ENCODE measurements at places on chromosomes 16 and 17.
A peak's percentile ranks its signal among the peaks of the same experiment; 100 is the strongest.

DNA sequence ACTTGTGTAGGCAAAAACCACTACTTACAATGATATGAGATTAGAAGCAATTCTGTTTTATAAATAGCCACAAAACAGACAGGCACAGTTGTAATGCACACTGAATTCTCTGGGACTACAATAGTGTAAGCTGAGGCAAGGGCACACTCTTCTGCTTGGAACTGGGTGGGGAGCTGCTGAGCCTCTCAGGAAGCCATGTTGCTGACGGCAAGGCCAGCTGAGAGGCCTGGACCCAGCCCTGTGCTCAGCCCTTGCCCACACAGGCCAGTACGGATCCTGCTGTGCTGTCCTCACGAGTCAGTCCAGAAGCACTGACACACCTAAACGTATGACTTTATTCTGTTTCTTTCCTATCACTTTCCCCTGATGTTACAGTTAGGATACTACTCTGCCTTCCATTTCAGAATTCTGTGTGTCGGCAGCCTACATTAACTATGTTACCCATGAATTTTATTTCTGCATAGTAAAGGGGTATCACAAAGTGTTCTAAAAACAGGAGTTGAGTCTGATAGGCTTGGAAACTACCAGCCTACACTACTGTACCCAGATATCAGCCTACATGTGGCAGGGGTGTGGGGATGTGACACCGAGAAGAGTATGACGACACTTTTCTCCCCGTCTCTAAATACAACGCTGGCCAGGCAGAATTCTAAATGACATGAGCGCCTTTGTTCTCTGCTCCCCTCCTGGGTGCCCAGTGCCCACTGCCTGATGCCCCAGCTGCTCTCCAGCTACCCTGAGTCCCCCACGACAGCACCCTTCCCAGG, 41.1 kb upstream of the FAAP100 start:
- no peaks in the 10 kb centered on the region for H3K4me1 ChIP-seq
- H3K36me3 ChIP-seq: peaks cover 98% of the 10 kb centered on the region
- no peak for DNase-seq
- no peak overlapping the region for H3K27ac ChIP-seq

DNA sequence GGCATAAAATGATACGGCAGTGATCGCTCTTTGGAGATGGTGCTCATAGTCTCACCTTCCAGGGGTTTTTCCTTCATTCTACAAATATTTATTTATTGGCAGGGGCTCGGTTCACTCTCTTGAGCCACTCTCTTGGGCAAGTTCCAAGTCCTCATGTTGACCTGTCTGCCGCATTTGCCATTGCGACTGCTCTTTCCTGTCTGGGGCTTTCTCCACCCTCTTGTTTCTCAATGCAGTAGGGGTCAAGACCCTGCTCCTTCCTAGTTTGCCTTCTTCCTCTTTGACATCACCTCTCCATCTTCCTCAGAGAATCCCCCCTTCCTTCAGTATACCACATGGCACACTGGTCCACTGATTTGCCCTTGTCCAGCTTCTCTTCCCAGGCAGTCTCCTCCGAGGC, 21.9 kb upstream of the LRRC75A start:
- H3K27ac ChIP-seq: no peak overlapping the region
- peaks cover 2% of the 10 kb centered on the region for H3K4me1 ChIP-seq
- H3K36me3 ChIP-seq: no peaks in the 10 kb centered on the region
- no peak for DNase-seq

DNA sequence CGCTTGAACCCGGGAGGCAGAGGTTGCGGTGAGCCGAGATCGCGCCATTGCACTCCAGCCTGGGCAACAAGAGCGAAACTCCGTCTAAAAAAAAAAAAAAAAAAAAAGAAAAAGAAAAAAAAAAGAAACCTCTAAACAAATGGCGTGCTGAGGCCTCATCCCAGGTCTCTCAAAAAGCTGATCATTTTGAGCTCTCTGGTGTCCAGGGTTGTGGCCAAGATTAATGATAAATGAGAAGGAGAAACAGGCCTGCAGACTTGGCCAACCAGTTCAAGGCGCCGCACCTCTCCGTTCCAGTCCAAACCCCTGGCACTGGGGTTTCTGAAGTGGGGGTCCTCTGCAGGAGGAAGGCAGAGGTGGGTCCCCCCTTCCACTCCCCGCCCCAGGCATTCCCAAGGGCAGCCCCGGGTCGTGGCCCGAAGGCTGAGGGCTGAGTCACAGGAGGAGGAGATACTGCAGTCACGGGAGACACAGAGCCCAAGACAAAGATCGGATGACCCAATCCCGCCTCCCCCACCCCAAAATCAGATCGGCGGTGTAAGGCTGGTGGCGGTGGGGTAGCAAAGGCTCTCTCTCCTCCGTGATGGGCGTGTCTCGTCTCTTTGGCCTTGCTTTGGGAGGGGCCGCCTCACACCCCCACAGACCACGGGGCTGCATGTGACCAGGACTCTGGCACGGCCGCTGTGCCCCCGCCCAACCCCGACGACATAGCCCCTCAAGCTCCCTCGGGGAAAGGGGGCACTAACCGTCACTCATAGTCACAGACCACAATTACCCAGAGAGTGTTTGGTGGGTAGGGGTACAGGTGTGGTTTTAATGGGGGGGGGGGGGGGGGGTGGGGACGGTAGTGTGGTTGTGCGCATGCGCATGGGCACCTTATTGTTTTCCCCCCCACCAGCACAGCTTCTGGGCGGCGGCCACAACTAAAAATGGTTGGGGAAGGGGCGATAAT, 1.1 kb downstream of the VAT1 start:
- peak overlapping the region; percentile 85 for H3K4me3 ChIP-seq
- H3K27me3 ChIP-seq: peaks cover 2% of the 10 kb centered on the region
- peaks cover under 1% of the 10 kb centered on the region for H3K36me3 ChIP-seq

- no peaks in the 10 kb centered on the region for H3K27me3 ChIP-seq
- H3K4me1 ChIP-seq: peaks cover 15% of the 10 kb centered on the region
- no peak for DNase-seq
Measured at GRCh38 chr17:17708816-17709215, 27.6 kb downstream of the RAI1 start.

- no peak overlapping the region for H3K27ac ChIP-seq
- H3K27me3 ChIP-seq: no peaks in the 10 kb centered on the region
- DNase-seq: no peak
- H3K36me3 ChIP-seq: peaks cover 59% of the 10 kb centered on the region
Measured at GRCh38 chr16:75389096-75389690, 44.1 kb downstream of the CFDP1 start.

DNA sequence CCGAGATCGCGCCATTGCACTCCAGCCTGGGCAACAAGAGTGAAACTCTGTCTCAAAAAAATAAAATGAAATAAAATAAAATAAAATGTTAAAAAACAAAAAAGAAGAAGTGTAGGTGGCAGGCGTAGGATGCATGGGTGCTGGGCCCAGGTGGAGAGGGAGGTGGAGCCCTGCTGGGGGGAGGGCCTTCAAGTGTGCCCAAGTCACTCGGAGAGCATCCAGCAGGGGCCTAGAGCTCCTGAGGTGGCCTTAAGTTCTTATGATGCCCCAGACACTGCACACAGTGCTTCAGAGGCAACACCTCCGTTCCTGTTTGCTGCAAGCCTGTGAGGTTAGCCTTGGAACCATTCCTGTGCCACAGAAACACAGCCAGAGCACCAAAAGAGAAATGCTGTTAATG, 23.2 kb downstream of the IL4R start:
- peaks cover 48% of the 10 kb centered on the region for H3K4me1 ChIP-seq
- peaks cover 98% of the 10 kb centered on the region for H3K36me3 ChIP-seq
- no peak overlapping the region for H3K4me3 ChIP-seq
- no peaks in the 10 kb centered on the region for H3K27me3 ChIP-seq

DNA sequence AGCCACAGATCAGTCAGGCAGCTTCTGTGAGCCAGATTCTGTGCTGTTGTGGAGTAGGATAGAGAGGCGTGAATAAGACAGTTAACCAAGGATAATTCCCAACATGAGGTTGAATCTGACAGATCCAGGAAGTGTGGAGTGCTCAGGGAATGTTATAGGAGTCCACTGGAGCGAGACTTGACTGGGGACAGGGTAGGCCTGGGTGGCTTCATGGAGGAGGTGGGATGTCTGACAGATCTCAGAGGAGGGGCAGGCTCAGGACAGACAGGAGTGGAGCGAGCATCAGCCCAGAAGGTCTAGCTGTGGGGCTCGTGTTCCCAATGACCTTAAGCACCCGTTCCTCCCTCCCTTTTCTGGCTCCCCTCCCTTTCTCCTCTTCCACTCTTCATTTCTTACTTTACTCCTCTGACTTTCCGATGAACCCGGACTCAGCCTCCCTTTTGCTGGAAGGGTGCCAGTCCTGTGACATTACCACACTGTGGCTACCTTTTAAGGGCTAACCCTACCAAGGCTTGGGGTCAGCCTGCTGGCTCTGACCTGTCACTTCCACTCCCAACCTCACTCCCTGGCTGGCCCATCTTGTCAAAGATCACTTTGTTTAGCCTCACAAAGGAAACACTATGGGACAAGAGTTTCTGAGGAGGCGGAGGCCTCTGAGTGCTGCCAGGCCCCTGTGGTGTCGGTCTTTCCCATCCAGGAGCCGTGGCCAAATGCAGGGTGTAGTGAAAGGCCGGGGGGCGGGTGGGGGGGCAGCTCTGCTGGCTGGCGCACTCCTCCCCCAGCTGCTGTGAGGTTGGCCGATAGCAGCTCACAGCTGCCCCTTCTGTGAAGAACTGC, 28.5 kb upstream of the EFCAB13 start:
- no peak for DNase-seq
- no peaks in the 10 kb centered on the region for H3K36me3 ChIP-seq
- H3K4me3 ChIP-seq: no peak overlapping the region
- H3K27ac ChIP-seq: no peak overlapping the region
- H3K27me3 ChIP-seq: no peaks in the 10 kb centered on the region

GRCh38 chr17:72034000-72034399, 86.8 kb upstream of the SOX9 start:
- no peak overlapping the region for H3K4me3 ChIP-seq
- H3K27me3 ChIP-seq: peaks cover 14% of the 10 kb centered on the region
- H3K27ac ChIP-seq: no peak overlapping the region
- H3K36me3 ChIP-seq: no peaks in the 10 kb centered on the region
- no peak for DNase-seq
- peaks cover 19% of the 10 kb centered on the region for H3K4me1 ChIP-seq

DNA sequence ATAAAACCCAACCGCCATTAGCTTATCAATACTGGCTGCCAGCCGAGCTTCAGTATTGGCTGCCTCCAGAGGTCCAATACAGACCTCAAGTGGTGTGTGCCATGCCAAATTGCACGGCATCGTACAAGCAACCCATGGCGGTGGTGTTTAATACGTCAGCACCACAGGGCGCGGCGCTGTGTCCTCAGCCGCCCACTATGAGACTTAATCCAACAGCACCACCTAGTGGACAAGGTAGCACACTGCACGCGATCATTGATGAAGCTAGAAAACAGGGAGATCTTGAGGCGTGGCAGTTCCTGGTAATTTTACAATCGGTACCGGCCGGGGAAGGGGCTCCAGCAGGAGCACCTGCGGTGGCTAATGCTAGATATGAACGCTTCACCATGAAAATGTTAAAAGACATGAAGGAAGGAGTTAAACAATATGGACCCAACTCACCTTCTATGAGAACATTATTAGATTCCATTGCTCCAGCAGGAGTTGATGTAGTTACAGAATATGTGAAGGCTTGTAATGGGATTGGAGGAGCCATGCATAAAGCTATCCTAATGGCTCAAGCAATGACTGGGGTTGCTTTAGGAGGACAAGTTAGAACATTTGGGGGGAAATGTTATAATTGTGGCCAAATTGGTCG, 15.4 kb downstream of the FLYWCH1 start:
- H3K27me3 ChIP-seq: no peaks in the 10 kb centered on the region
- H3K4me1 ChIP-seq: peaks cover 12% of the 10 kb centered on the region
- no peak overlapping the region for H3K27ac ChIP-seq

GRCh38 chr17:35529866-35530265, 7.6 kb downstream of the SLFN12L start:
- DNase-seq: no peak
- no peaks in the 10 kb centered on the region for H3K27me3 ChIP-seq
- peak overlapping the region; percentile 23 for H3K4me3 ChIP-seq

GRCh38 chr17:46832945-46833839, 14.7 kb upstream of the WNT3 start:
- H3K4me3 ChIP-seq: no peak overlapping the region
- DNase-seq: no peak

DNA sequence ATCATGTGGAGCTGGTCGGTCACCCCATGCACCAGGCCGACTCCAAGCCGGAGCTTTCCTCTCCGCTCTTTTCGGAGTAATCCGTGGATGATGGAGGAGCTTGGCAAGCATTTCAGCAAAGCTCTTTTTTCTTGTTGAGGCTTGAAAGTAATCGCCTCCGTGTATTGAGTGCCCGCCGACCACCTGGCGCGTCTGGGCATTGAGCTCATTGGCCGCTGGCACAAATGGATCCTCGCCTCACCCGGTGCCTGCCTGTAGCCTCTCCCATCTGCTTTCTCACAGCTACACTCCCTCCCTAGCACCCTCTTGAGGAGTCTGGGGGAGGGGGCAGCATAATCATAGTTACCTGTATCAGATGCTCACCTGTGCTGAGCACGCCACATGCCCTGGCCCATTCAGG, 148.9 kb downstream of the CMIP start:
- no peak for DNase-seq
- peaks cover 29% of the 10 kb centered on the region for H3K4me1 ChIP-seq

GRCh38 chr17:18076936-18077335, 10.8 kb upstream of the DRG2 start:
- H3K27me3 ChIP-seq: peaks cover 14% of the 10 kb centered on the region
- H3K27ac ChIP-seq: no peak overlapping the region
- no peaks in the 10 kb centered on the region for H3K4me1 ChIP-seq
- no peak overlapping the region for H3K4me3 ChIP-seq
- no peak for DNase-seq

DNA sequence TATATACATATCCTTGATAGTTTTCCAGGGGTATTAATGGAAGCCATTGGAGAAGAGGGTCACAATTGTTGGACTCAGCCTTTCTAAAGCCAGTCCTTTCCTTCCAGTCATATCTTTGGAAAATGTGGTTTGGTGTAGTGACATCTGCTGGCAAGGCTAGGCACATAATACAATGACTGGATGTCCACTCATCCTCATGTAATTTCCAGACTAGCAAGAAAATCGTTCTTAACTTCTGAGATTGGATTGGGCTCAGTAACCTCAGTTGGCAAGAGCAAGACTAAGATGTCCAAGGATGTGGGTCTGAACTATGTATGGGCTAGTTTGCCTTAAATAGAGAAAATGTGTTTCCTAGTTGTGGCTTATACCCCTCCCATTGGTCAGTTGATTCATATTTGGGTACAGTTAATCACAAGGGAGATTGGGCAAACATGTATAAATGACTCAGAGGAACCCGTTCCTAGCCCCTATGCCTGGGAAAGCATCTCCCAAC, 8.7 kb upstream of the KAT7 start:
- peaks cover 13% of the 10 kb centered on the region for H3K4me1 ChIP-seq
- no peaks in the 10 kb centered on the region for H3K36me3 ChIP-seq
- peak overlapping the region; percentile 63 for H3K27ac ChIP-seq
- H3K4me3 ChIP-seq: no peak overlapping the region

GRCh38 chr16:59216291-59216690, 482.2 kb upstream of the GOT2 start:
- H3K36me3 ChIP-seq: no peaks in the 10 kb centered on the region
- no peak overlapping the region for H3K4me3 ChIP-seq
- H3K4me1 ChIP-seq: peaks cover 4% of the 10 kb centered on the region
- no peaks in the 10 kb centered on the region for H3K27me3 ChIP-seq
- no peak overlapping the region for H3K27ac ChIP-seq

GRCh38 chr17:27807567-27808470, 7.5 kb upstream of the NOS2 start:
- no peaks in the 10 kb centered on the region for H3K27me3 ChIP-seq
- peaks cover 53% of the 10 kb centered on the region for H3K4me1 ChIP-seq
- peak overlapping the region; percentile 92 for H3K27ac ChIP-seq

All from activated T-cell treated with anti-CD3 and anti-CD28 coated beads, Interleukin-2, amount 50 U/mL, for 24 hours (primary cell).